ENCODE measurements at places on chromosomes 1 and 21.

- DNase-seq, result peak; percentile 92
Measured at GRCh38 chr1:206784471-206784903, 12.2 kb upstream of the IL10 start.

DNA sequence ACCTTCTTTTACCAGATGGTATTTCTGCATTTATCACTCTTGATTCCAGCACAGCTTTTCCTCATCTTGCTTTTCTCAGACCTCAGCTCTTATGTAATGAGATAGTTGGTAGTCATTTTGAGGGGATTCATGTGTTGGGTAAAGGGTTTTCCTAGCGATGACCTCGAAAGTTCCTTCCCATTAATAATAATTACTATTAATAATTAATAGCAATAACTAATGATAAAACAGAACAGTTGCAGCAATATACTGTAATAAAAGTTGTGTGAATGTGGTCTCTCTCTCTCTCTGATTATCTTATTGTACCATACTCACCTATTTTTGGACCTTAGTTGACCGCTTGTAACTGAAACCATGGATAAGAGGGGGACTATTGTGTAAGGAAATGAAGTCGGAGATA is 14.2 kb downstream of the CAMTA1 start:
- no peak for DNase-seq

GRCh38 chr1:33332357-33332789 is 11.5 kb upstream of the A3GALT2 start:
- DNase-seq, result no peak

DNA sequence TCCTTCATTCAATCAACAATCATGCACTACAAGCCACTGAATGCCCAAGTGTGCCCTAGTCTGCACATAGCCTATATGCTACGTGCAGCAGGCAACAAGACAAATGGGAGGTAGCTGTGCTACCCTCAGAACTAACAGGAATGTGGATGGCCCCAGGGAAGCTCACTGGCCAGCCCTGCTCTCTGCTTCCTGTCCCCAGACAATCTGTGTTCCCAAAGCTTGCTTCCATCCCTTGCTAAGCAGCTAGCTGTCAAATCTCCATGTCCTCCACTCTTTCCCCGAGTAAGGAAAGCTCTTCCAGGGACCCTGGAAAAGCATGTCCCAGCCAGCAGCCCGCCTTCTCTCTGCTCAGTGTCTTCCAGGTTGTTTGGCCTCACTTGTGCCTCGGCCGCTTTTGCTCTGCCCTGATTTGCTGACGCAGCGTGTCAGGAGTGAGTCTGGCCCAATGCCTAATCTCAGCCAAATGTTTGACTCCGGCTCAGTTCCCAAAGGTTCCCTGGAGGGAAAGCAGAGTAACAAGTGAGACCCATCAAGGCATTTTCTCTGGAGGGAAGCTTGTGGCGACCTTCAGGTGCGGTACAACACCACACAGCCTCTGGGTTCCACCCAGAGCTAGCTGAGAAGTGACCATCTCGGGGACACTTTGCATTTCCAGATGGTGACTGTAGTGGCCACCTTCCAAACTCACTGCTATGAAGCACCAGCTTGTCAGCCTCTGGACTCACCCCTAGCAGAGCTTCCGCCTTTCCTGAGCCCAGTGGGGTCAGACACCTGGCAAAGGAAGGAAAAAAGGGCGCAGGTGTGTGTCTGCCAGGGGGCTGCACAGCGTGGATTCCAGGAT is 243.4 kb downstream of the RHOU start:
- DNase-seq, result no peak

- no peak for DNase-seq
Measured at GRCh38 chr1:52343979-52344378, 22.0 kb downstream of the CC2D1B start.

- DNase-seq, result no peak
Measured at GRCh38 chr1:172778456-172779455, 119.9 kb downstream of the FASLG start.

- no peak for DNase-seq
Measured at GRCh38 chr1:230948301-230948700, 30.4 kb downstream of the TTC13 start.

DNA sequence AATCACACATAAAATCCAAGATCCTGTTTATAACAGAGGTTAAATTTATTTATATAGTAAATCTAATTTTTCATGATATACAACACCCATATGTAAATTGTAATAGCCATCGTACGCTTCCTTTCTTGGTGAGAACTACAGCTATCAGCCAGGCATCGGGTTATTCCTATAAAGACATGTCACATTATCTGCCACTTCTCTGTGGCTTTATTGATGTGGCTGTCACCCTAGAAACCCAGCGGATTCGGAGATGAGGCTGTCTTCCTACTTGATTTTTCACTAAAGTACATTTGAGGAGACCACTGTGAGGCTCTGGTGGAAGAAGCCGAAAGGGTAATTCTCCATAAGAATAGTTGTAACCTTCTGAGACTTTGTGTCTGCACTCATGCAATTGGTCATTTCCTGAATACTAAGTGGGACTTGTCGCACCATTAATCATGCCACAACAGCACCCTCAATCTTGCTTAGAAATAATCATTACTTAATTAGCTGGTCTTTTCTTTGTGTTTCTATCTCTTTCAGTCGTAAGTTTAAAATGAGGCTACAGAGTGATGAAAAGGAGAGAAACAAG is 106.0 kb downstream of the NTNG1 start:
- DNase-seq, result no peak

DNA sequence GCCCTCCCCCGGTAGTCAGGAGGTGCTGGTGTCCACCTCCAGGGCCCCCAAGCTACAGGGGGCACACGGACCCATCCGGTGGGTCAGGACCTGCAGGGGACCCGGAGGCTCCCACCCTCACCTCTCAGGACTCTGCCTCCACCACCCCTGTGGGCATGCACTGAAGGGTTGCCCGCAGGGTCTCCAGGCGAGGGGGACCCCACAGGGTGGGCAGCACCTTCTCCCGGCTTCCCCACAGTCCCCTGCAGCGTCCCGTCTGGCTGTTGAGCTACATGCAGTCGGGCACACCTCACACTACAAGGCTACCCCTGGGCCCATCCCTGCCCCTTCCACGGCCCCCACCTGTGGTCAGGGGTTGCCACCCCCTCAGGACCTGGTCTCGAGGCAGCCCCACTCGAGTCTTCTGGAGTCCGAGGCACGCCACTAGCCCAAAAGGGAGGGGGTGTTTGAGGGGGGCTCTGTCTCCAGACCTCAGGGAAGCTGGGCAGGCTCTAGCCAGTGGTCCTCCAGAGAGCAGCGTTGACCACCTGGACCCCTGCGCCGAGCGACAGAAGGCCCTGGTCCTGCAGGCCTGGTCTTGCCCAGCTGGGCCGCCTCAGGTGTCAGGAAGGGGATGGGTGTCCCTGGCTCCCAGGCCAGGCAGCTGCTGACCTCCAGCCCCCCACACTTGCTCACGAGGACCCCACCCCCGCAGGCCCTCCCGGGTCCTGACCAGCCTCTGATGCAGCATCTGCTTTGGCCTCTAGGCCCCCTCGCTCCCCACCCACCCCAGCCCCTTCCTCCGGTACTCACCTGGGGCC is 9.6 kb downstream of the PARS2 start:
- no peak for DNase-seq

DNA sequence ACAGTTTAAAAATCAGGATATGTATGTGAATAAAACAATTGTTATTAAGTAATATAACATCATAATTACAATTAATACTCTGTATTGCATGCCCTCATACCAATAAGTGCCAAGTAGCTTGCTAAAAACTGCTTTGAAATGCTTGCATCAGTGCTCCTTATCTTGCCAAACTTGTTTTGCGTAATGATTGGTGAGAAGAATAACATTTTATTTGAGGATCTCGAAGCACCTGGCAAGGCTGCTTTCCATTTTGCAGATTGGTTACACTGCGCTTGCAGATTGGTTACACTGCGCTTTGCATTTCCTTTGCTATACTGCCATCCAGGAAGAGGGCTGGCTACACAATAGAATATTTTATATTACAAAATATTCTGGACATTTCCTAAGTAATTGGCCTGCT is 1.7 kb upstream of the PBX1 start:
- DNase-seq, result no peak

GRCh38 chr1:150024156-150024555 is 13.6 kb upstream of the OTUD7B start:
- no peak for DNase-seq

GRCh38 chr1:15883326-15883725 is 35.8 kb downstream of the SPEN start:
- no peak for DNase-seq

- DNase-seq, result no peak
Measured at GRCh38 chr1:8625981-8626898, 191.2 kb downstream of the RERE start.

DNA sequence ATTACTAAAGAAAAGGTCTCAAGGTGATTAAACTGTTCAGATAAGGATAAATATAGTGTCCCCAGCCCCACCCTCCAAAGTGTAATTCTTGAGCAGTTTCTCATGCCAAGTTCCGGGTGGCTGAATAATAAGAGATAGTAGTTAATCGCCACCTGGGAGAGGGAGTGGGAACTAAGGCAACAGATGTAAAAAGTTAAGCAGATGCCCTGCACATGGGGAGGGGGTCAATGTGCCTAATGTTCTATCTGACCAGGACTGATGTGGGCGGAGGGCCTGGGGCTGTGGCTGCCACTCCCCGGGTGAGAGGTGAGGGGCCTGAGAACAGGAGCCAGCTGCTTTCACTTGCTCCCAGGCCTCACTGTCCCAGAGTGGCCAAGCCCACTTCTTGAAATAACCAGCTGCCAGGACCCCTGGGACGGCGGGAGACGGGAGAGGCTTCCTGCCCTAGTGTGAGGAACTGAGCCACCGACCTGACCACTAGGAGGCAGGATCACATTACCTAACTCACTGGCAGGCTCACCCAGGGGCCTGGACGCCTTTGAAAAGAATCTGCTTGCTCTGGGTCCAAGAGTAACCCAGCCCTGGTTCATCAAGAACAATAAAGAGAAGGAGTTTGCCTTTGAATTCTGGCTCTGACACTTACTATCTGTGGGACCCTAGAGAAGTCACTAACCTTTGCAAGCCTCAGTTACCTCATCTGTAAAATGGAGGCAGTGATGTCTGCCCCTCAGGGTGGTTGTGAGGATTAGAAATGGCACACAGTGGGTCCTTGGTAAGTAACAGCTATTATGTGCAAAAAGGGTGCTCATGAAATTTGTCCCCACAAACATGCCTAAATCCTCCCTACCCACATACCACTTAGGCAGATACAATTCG is 179.2 kb downstream of the ATG4C start:
- peak; percentile 25 for DNase-seq

- no peak for DNase-seq
Measured at GRCh38 chr1:181079382-181079781, 9.1 kb upstream of the IER5 start.

DNA sequence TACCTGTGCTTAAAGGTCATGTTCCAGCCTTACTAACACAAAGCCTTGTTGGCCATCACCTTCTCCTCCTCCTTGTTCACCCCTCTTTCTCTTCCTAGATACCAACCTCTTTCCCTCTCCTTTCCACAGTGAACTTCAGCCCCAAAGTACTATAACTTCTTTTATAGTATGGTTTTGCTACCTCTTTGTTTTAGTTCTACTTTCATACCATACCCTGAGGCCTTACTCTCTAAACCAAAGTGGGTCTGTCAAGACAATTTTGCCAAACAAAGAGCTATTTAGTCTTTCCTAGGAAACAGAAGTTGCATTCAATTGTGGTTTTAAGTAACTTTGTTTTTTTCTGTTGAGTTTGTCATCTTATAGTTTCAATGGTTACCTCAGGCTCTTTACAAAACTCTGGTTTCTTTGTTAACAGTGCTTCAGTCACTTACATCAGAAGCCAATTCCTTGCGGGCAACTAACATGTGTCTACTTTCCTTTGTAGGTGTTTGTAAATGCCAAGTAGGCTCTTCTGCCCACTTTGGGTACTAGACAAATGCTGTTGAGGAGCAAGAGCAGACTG is 623.9 kb upstream of the PKN2 start:
- DNase-seq, result no peak

DNA sequence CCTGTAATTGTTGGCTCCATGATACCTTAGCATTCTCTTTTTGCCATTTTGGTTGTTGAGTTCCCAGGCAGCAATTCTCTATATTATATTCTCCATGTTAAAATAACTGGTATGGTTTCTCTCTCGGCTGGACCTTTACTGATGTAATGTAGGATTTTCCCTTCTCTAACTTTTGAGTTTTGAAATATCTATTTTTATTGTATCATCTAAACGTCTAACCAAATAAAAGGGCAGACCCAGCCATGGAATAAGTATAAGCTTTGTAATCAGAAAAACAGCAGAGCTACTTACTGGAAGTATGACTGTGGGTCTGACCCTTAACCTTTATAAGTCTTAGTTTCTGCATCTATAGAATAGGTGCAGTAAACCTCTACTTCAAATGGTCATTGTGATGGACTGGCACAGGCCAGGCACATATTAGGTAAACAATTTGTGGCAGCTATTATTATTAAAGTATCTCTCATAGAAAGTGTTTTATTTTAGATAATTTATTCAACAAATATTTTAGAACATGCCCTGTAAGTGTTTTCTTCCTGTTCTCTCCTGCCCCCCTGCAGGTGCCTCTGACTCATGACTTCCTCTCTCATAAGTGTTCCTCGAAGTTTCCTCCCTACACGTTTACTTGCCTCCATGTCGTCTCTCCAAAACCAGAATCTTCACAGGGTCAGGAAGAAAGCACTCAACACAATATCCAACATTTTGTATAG is 224.9 kb upstream of the FGGY start:
- no peak for DNase-seq

GRCh38 chr1:16721871-16722641 is 18.3 kb upstream of the RNU1-4 start:
- peak; percentile 5 for DNase-seq

DNA sequence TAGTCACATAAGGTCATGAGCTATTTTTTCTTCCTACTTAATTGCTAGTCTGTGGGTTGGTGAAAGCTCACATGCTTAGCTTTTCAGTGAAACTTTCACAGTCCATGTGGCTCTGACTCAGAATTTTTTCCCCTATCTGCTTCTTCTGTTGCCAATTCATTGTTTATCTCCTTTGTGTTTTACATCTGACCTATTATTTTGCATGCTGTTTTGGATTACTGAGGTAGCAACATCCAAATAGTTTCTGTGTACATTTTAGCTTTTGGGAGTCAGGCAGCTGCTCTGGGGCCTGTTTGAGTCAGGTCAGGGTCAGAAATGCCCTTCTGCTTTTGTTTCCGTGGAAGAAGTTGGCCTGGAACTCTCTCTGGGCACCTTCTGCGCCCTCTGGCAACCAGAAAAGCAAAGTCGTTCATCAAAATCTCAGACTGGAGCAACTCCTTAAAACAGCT is 40.0 kb downstream of the ROR1 start:
- no peak for DNase-seq

DNA sequence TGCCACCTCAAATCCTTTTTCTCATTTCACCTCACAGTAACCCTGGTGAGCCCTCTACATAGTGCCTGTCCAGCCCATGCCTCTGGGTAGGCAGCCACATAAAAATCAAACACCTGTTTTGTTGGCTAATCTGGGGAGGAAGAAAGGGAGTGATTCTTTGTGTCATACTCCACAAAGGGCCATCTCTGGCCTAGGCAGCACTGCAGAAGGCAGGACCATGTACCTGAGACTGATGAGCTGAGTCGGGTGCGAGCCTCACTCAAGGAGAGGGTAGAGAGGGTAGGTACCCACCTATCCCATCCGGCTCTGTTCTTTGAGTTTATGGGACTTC is 7.8 kb downstream of the TUFT1 start:
- DNase-seq, result no peak

- DNase-seq, result no peak
Measured at GRCh38 chr1:40732756-40733301, 41.3 kb downstream of the NFYC start.

- no peak for DNase-seq
Measured at GRCh38 chr1:31977385-31978131, 36.1 kb upstream of the KHDRBS1 start.

- DNase-seq, result no peak
Measured at GRCh38 chr1:105243969-105244368, 1494.3 kb downstream of the AMY1C start.
